ENCODE measurements at places on chromosomes 12 and 14.

DNA sequence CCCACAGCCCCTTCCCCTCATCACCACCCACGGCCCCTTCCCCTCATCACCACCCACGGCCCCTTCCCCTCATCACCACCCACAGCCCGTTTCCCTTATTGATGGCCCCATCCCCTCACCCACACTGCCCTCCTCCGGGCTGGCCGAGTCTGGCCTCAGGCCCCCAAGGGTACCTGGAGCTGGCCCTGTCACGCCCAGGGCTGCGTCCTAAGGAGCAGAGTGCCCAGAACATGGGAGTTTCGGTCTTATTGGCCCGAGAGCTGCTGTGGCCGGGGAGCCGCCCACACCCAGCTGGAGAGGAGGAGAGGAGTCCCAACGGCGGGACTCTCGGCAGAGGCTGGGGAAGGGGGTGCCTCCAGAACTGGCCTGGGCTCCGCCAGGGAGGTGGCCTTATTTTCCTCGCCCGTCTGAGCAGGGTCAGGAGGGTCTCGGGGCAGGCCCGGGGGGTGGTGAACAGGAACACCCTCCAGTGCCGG lies 182.3 kb downstream of the KIF26A start:
- DNase-seq: no peak

DNA sequence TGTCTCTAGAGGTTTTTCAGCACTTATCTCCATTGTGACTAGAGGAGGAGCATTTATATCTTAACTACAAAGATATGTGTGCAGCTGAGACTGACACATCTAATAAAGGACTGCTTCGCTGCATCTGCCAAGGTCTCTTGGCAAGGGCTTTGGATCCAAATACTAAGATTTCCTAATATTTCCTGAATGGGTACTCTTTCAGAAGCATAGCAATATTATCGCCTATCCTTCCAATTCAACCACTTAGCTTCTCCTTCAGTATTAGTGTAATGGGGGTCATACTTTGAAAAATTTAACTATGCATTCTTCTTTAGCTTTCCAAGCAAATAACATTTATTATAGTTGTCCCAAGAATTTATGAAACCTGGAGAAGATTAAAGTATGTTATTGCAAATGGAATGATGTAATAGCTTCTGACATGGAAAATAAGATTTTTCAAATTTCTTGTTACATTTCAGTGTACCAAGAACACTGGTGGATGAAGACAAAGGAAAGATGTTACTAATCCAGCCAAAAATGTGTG lies 243.0 kb upstream of the PDE3A start:
- no peak for DNase-seq

- no peak for DNase-seq
Measured at GRCh38 chr12:75120311-75120711, 89.3 kb downstream of the KCNC2 start.

DNA sequence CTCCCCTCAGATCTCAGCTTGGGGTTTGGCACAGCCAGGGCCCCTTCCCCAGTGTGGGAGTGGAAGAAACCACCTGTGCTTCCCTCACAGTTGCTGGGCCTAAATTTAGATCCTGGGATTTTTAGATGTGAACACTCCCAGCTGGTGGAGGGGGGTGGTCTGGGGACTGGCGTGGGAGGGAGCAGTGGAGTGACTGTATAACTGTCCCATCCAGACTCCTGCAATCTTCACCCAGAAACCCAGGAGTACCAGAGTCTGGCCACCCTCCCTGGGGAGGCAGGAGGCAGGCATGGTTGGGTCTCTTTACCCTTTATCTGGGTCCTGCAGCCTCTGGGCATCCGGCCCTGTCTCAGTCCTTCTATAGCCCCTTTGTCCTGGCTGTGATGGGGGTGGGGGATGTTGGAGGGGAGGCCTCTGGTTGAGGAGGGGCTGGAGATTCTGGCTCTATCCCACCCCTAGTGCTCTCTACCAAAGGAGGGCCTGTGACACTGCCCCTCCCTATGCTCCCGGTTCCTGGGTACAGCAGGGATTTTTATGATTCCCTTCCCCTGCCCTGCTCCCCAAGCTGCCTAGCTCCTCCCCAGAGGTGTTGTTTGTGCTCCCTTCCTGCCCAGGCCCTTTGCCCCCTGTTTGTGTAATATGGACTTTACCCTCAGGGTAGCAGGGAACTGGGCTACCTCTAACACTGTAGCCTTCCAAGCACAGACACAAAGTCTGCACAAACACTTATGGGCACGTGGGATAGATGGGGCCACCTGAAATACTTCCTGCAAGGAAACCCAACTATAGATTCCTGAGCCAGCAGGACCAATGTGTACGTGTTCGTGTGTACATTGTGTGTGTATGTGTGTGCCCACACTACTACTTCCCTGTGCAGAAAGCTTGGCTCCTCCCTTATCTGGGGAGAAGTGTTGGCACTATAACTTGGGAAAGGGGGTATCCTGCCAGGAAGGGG lies 1.7 kb downstream of the ERBB3 start:
- no peak for DNase-seq

GRCh38 chr12:64808110-64808509 lies 16.3 kb upstream of the TBC1D30 start:
- DNase-seq: no peak

GRCh38 chr12:115294453-115295133 lies 610.6 kb upstream of the TBX3 start:
- DNase-seq: no peak

DNA sequence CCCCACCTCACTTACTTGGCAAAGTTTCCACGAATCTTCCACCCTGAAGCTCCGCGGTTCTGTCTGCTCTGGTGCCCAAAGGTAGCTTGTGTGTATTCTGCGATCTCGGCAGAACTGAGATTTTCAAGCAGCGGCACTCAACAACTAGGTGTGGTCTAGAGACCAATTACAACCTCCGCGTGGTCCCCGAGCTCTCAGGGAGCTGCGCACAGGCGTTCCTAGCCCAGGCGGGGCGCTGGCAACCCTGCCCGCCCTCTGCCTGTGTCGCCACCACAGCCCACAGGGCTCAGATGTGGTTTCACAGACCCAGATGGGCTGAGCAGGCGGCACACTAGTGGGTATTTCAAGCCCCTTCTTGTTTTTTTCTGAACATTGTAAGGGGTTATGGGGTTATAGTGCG lies 1.5 kb upstream of the DIABLO start:
- no peak for DNase-seq

DNA sequence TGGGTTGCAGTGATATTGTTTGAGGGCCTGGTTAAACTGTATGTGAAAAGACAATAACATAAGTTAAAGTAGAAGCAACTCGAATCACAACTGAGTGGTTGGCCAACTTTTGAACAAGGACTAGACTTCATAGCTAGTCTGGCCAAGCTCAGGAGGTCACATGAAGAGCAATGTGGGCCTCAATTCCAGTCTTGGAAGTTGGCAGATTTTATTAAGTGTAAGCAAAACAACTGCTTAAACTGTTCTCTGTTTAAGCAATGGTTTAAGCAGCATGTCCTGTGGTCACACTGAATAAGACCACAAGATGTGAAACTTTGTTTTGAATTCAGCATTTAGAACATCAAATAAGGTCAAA lies 100.4 kb downstream of the TMTC3 start:
- DNase-seq: no peak

GRCh38 chr14:92287987-92288386 lies 35.0 kb upstream of the SLC24A4 start:
- no peak for DNase-seq

GRCh38 chr14:102610968-102611811 lies 18.7 kb downstream of the RCOR1 start:
- no peak for DNase-seq
